Large intestine (tissue), 12 donors: ENCODE measurements at places on chromosomes 2 and 18. TPM values are rescaled to one million over a fixed set of nuclear protein-coding genes. Genes with fewer than 3 reads are reported as not detected.

The TEKT4 gene
- not detected for polyA plus RNA-seq

The CCDC74A gene
- polyA plus RNA-seq, result 3.6 TPM

The EMILIN2 gene
- polyA plus RNA-seq, result 30.4 TPM

The IL18RAP gene
- 1.0 TPM for polyA plus RNA-seq

The TMEM17 gene
- 4.2 TPM for polyA plus RNA-seq

The LIPG gene
- polyA plus RNA-seq, result 32.9 TPM

The UGT1A6 gene
- polyA plus RNA-seq, result 0.06 TPM

The OR6B2 gene
- polyA plus RNA-seq, result not detected

The MPHOSPH10 gene
- 34.4 TPM for polyA plus RNA-seq

The SMARCAL1 gene
- polyA plus RNA-seq, result 14.7 TPM

The TPO gene
- 0.30 TPM for polyA plus RNA-seq

The OTX1 gene
- polyA plus RNA-seq, result 0.04 TPM

The RFTN2 gene
- 4.5 TPM for polyA plus RNA-seq

The PROKR1 gene
- 0.15 TPM for polyA plus RNA-seq

The SULT1C2 gene
- polyA plus RNA-seq, result 238 TPM

The DOCK10 gene
- 9.3 TPM for polyA plus RNA-seq

The CHST9 gene
- polyA plus RNA-seq, result 11.1 TPM

The SLC19A3 gene
- 80.8 TPM for polyA plus RNA-seq

The HADHA gene
- 219 TPM for polyA plus RNA-seq

The POTEC gene
- polyA plus RNA-seq, result 0.06 TPM

The RUFY4 gene
- polyA plus RNA-seq, result 0.69 TPM

The STK11IP gene
- polyA plus RNA-seq, result 28.0 TPM

The TMBIM1 gene
- polyA plus RNA-seq, result 236 TPM

The KCNE4 gene
- polyA plus RNA-seq, result 3.4 TPM

The TRABD2A gene
- 18.0 TPM for polyA plus RNA-seq

The SH3RF3 gene
- 3.0 TPM for polyA plus RNA-seq

The IAH1 gene
- 43.4 TPM for polyA plus RNA-seq

The SPATA3 gene
- polyA plus RNA-seq, result not detected

The HOXD12 gene
- not detected for polyA plus RNA-seq
